Kidney epithelial cell (primary cell): ENCODE measurements at places on chromosomes 2 and 18.

DNA sequence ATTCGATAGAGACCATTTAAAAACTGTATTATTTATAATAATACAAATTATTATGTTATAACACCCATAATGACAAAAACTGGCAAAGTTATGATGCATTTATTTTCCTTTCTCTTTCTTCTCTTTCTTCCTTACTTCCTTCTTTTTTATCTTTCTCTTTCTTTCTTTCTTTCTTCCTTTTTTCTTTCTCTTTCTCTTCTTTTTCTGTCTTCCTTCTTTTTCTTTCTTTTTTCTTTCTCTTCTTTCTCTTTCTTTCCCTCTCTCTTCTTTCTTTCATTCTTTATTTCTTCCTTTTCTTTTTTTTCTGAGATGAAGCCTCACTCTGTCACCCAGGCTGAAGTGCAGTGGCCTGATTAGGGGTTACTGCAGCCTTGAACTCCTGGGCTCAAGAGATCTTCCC, 27.5 kb upstream of the ZNF516 start:
- no peak for DNase-seq

DNA sequence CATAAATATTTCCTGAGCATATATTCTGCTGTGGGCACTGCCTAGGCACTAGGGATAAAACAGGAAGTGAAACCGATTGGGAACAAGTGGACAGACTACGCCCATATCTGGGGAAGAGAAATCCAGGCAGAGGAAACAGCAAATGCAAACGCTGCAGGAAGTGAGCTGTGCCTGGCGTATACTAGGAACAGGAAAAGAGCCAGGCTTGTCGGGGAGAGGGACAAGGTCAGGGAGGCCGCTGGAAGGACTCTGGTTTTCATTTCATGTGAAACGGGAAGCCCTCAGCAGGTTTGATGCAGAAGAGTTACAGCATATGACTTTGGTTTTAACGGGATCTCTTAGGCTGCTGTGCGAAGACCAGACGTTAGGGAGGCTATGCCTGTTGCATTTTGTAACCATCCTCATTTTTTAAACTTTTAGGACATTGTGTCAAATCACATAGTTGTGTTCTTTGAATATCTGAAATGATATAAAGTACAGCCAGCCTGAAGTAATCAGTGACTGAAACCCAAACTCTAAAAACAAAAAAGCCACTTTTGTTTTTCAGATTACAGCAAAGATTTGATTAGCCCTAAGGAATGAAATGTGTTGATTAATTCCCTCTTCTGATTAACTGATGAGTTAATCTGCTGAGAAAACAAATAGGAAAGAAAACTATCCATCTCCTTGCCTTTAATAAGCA, 110.2 kb upstream of the PIEZO2 start:
- no peak for DNase-seq

DNA sequence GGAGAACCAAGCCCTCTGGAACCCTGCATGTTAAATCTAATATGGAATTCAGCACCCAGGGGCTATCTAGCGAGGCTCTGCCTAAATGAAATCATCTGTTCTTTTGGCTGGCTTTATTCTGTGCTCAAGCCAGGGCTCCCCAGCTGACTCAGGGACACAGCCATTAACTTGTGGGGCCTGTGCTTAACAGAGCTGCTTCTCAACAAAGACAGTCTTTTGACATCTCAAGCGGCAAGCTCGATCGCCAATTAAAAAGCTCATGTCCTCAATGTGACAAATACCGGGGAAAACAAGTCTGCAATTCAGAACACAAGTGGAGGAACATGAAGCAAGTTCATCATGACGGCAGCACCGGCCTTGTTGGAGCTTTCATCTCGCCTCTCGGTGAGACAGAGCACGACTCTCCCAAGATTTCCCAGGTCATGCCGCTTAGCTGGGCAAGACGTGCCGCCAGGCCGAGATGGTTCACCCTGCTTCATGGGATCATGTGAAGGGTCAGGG, 64.9 kb downstream of the KLHL29 start:
- DNase-seq = no peak

- DNase-seq = no peak
Measured at GRCh38 chr18:669077-669476, 11.6 kb downstream of the TYMS start.

GRCh38 chr2:60440079-60440766, 113.2 kb downstream of the BCL11A start:
- DNase-seq = no peak

- DNase-seq = no peak
Measured at GRCh38 chr2:151292141-151292540, 2.7 kb upstream of the NMI start.

GRCh38 chr2:235719146-235719942, 225.5 kb downstream of the AGAP1 start:
- no peak for DNase-seq

GRCh38 chr2:25009954-25010353, 31.9 kb upstream of the EFR3B start:
- no peak for DNase-seq

DNA sequence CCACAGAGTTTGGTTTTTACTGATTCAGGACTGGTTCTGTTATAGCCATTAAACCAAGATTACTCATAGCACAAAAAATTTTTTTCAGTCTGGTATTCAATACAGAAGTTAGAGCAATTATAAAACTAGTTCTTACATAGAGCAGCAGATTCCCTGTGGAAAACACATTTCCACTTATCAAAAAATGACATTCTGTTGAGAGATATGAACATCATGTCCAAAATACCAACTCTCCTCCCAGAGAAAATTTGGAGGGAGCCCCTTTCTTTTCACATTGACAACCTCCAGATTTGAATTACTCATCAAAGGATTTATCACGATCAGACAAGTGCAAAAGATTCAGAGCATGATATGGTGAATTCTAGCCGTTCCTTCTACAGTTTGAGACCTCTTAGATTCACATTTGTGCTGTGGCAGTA, 126.8 kb upstream of the SERPINE2 start:
- no peak for DNase-seq

DNA sequence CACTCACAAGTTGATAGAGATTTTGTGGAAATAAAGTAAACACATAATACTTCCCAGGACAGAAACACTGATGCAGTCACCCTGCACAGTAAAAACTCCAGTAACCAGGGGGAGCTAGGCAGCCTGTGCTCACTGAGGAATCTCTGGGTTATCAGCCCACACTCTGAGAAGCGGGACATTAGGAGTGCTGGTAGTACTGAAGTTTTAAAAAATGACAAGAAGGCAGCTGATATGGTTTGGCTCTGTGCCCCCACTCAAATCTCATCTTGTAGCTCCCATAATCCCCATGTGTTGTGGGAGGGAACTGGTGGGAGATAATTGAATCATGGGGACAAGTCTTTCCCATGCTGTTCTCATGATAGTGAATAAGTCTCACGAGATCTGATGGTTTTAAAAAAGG, 31.4 kb downstream of the KCTD1 start:
- DNase-seq = no peak

GRCh38 chr2:176455816-176456291, 186.6 kb downstream of the MTX2 start:
- DNase-seq = no peak
